ENCODE measurements at places on chromosomes 7 and 10. TPM values are rescaled to one million over a fixed set of nuclear protein-coding genes. Genes with fewer than 3 reads are reported as not detected.

Gene ELMO1
- total RNA-seq: 145 TPM

Gene VIPR2
- 0.63 TPM for total RNA-seq

Gene ALOX5
- 2.8 TPM for total RNA-seq

Gene EIF5AL1
- not detected for total RNA-seq

Gene SFRP4
- 1.6 TPM for total RNA-seq

Gene FAM25A
- total RNA-seq: not detected

Gene NPY
- total RNA-seq: 38.5 TPM

Gene PIK3CG
- total RNA-seq: 1.6 TPM

Gene ACSM6
- total RNA-seq: not detected

Gene CPED1
- 1.3 TPM for total RNA-seq

Gene TMEM196
- 12.8 TPM for total RNA-seq

Gene CALY
- total RNA-seq: 13.5 TPM

Gene ZNF365
- total RNA-seq: 31.9 TPM

Gene ZNRF2
- 56.7 TPM for total RNA-seq

Gene ACTA2
- 4.7 TPM for total RNA-seq

Gene HMX3
- not detected for total RNA-seq

Gene CFAP70
- 1.6 TPM for total RNA-seq

Gene INSYN2A
- total RNA-seq: 9.4 TPM

Data from parietal lobe (tissue), 2 donors.